DMS79 (cell line): ENCODE measurements at places on chromosomes 1 and 21.
A peak's percentile ranks its signal among the peaks of the same experiment; 100 is the strongest.

GRCh38 chr1:41848216-41848952 is 70.3 kb downstream of the HIVEP3 start:
- DNase-seq, result no peak

DNA sequence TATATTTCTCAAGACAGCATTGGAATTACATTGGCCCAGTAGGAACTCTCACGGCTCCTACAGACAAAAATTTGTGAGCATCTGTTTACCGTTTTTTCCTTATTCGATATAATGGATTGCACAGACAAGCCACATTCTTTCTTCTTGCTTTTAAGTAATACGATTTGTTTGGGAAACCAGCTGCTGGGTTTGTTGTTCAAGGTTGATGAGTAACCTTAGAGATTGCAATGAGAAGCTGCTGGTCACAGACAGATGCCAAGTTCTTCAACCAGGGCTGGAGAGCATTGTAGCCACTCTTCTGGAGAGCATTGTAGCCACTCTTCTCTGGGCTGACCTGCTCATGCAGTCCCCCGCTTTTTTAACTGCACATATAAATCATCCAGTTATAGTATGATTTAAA is 1.4 kb upstream of the MIA3 start:
- DNase-seq, result no peak

DNA sequence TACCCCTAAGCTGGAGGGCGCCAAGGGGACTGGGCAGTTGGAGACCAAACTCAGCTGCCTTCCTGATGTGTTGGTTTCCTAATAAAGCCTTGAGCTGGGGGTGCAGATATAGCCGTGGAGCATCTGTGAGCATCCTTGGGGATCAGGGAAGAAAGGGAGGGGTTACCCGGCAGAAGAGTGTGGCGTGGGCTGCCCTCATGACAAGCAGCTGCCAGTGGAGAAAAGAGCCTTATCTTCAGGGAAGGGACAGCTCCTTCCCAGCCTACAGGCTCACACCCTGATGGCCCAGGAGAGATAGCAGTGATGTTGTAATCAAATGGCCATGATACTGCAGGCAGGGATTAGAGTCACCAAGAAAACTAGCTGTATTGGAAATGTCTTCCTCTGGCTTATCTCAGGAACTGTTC is 10.8 kb upstream of the NFASC start:
- DNase-seq, result no peak

DNA sequence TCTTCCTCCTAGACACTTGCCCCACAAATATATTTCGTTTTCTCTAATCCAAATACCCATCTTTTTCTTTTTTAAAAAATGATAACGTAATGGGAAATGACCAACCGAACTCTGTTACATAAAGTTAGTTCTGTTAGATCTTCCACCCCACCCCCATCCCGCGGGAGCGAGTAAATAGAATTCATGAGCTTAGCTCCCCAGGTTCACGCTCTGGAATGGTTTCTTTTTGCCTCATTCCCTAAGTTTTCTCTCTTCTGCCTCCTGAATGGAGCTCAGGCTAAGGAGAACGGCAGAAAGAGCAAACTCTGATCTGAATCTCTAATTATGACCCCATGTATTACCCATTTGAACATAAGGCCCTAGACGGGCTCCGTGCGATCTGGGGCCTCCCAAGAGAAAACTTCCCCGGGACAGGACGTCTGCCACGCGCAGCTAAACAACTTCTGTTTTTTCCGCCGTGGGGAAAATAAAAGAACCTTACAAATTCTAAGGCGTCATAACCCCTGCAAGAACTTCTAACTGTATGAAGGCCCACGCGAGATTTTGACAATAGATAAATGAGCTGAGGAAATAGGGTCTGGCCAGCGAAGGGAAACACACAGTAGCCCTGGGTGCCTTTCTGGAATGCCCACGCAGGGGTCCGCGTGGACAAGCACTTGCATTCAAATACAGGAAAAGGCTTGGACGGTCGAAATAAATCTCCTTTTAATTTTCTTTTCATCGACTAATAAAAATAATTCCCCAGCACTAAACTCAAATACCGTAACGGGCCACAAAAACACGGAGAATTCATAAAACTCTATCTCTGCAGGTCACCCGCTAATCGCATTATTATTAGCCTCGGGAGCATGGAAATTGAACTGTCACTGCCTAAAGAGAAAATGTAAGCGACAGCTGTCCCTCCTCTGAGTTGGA is 2.2 kb downstream of the TBX15 start:
- DNase-seq, result no peak

- DNase-seq, result no peak
Measured at GRCh38 chr1:219480011-219480410, 132.9 kb downstream of the ZC3H11B start.

DNA sequence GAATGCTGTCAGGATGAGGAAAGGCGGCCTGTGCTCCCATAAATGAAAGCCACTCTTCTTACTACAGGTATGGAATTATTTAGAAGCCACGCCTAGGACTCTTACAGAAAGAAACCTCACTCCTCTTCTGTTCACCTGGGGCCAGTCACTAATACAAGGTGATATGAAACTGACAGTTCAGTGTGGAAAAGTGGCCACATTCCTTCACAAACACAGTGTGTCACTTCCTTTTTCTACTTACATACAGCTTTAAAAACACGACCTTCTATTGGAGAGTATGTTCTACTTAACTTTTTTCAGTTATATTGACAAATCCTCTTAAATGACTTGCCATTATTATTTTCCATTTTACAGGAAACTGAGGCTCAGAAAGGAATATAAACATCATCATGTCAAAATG is 163.1 kb downstream of the PCNX2 start:
- DNase-seq, result no peak

- no peak for DNase-seq
Measured at GRCh38 chr1:153540394-153541361, at the start of gene S100A5. Gene S100A5, minus strand, starts transcription at chr1:153540934. Its CDS starts 743 bp downstream, at chr1:153540191.

- DNase-seq, result no peak
Measured at GRCh38 chr1:117564227-117565075, 41.4 kb upstream of the TENT5C start.

DNA sequence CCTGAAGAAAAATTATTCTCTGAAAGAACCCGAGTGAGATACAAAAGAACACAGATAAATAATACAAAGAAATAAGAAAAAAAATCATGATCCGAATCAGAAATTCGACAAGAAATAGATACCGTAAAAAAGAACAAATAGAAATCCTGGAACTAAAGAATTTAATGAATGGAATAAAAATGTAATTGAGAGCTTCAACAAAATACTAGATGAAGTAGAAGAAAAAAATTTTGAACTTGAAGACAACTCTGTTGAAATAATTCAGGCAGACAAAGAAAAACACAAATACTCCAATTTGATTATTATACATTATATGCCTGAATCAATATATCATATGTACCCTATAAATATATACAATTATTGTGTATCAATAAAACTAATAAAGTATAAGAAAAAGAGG is 4.8 kb upstream of the OR6F1 start:
- DNase-seq, result no peak

DNA sequence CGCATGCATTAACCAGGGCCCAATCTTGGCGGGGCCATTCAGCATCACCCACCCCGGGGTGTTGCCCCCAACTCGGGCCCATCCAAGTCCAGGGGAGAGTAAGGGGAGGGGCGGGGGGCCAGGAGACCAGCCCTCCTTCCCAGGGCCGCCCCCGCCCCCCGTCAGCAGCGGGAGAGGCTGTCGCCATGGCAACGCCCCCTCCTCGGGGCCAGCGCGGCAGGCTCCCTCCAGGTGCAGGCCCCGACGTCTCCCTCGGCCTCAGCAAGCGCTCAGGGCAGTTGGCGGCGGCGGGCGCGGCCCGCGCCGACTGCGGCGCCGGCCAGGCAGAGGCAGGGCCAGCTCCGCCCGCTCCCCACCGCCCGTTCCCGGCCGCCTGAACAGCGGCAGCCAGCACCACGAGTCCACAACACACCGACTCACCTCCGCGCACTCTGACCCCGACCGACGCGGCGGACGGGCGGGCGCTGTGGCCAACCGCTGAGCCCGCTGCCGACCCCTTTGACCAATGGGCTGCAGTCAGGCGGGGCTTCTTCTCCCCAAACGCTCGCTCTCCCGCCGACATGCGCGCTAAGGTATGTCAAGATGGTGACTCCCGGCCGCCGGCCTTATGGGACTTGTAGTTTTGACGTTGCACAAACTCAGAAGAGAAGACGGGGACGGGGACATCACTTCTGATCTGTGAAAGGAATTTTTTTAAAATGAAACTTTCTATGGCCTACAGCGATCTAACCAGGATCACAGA is at the start of gene ERI3:
Gene ERI3 (minus strand): TSS at position 418 of the 742 bp plus-strand sequence. CDS start 231 bp downstream, at position 187.
- peak; percentile 97 for DNase-seq

DNA sequence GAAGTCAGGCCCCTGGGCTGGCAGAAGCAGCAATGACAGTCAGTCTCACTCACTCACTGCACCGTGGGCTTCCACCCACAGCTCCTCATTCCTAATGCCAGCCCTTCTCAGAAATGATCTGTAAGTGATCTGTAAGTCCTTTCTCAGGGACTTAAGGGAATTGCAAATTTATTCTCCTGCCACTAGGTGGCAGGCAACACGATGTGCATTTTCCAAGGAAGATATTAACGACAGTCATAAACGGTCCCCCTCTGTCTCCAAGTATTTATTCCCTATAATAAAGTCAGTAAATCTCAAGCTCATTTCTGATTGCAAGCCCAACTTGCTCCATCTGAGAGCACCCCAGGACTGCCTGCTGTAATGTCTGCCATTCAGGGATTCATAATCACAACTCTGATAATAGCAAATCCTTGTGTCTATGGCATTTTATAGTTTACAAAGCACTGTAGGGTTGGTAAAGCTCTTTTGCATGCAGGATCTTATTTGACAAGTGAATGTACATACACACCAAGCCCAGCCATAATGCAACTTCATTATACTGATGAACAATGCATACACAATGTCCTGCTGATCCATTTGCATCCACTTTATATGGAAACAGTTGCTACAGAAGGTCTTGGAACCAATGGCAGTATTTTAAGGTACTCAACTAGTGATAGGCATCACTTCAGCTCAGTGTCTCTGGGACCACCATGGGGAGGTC is 380.5 kb upstream of the CAMK1G start:
- no peak for DNase-seq

DNA sequence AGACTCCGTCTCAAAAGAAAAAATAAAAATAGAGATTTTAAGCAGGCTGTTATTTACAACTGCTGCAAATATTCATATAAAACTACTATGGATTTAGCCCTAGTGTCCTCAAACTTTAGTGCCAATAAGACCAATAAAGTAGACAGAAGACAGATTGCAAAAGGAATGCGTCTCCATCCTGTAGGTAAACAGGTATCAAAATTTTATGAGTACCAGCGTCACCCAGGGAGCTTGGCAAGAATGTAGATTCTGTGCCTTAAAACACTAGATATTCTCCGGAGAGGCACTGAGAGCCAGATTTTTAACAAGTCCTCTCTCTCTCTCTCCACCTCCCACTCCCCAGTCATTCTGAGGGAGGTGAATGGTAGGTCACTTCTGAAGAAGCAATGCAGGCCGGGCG is 18.4 kb downstream of the SMYD3 start:
- DNase-seq, result no peak

DNA sequence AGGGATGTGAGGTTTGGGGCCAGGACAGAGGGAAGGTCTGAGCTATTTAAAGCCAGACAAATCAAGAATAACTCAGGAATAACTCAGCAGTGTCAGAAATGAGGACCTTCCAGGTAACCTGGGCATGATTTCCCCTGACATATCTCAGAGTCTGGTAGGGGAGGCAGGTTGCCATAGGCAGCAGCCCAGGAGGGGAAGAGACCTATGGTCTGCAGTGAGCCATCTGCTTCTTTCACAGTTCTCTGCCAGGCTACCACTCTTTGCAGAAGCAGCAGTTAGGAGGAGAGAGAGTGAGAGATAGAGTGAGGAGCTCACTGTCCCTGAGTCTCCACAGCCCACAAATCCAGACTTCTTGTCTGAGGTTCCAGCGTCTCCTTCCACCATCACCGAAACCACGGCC is 6.3 kb upstream of the VSIG8 start:
- DNase-seq, result no peak
